ENCODE measurements at places on chromosomes 2 and 18.

- DNase-seq = no peak
Observed at GRCh38 chr2:138676619-138677021, 103.6 kb downstream of the NXPH2 start.

GRCh38 chr2:75994759-75995158 lies 284.0 kb upstream of the GCFC2 start:
- no peak for DNase-seq

DNA sequence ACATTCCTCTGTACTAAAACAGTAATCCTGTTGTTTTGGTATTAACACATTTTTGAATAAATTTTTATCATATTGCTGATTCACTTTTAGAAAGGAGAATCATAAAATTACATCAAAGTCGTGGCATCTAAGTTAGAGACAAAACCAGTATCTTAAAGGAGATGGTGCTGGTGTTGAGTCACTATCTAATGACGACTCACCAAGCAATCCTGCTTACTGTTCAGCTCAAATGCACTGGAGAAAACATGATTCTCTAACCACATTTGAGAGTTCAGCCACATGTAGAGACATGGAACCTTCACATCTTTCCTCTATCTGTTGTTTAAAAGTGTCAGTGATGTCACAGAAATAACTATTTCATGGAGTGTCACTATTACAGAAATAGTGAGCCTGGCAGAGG lies 473.8 kb downstream of the TGIF1 start:
- no peak for DNase-seq

GRCh38 chr2:172640389-172640788 lies 84.5 kb downstream of the PDK1 start:
- no peak for DNase-seq

DNA sequence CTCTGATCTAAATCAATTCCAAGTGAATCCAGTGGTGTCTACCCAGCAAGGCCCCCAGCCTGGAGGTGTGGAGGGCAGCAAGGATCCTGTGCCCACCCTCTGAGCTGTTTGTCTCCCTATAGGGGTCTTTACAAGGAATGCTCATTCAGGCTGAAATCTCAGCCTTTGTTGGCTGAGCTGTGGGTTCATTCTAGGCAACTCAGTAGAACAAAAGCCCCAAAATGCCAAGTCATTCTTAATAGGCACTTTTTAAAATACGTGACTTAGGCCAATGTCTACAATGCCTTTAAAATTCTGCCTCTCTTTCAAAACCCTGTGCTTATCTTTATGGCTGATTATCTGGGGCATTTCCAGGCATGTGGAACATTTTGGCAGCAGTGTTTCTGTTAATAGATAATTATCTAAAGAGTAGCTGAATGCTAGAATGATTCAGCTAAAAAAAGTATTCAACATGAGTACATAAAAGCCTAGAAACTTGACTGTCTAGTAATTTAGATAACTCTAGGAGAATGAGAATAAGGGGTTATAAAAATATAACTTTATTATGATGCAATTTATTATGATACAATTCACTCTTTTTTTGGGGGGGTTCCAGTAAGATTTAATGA lies 7.4 kb downstream of the UGT1A6 start:
- DNase-seq = no peak

DNA sequence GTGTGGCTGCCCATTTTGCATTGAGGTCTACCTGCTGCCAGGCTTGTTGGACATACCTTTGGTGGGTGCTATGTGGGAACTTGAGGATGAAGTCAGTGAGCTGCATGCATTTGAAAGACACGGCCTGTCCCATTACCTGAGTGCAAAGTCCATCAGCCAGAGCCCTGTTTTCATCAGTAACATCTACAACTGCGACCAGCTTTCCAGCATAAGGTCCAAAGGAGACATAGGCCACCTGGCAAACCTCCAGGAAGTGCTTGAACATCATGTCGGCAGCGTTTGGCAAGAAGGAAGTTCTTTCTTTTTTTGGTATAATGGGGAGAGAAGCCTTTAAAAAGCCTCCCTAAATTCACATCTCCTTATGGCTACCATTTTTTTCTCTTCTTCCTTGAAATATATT lies 143.1 kb downstream of the FAM161A start:
- no peak for DNase-seq

DNA sequence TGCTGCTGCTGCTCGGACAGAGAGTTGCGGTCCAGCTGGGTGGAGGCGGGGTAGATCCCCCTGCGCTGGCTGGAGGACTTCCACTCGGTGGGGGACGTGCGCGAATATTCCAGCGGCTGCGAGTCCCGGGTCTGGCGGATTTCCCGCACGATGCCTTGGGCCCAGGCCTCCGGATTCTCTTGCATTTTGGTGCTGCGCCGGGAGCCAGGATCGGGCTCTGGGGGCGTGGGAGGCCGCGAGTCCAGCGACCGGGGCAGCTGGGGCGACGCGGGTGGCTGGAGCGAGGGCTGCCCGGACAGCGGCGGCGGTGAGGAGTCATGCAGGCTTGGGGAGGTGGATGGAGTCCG lies 4.8 kb downstream of the NT5C1B start:
- no peak for DNase-seq

GRCh38 chr2:159160412-159160811 lies 126.1 kb downstream of the WDSUB1 start:
- DNase-seq = no peak

GRCh38 chr2:189579585-189580186 lies 900 bp downstream of the SLC40A1 start:
- no peak for DNase-seq

- DNase-seq = no peak
Observed at GRCh38 chr2:159944874-159945273, 117.5 kb downstream of the PLA2R1 start.

- DNase-seq = no peak
Observed at GRCh38 chr18:51278045-51278649, 80.7 kb upstream of the MEX3C start.

All from stimulated activated naive CD4-positive, alpha-beta T cell (primary cell).